ENCODE measurements at places on chromosomes 7 and 10.

DNA sequence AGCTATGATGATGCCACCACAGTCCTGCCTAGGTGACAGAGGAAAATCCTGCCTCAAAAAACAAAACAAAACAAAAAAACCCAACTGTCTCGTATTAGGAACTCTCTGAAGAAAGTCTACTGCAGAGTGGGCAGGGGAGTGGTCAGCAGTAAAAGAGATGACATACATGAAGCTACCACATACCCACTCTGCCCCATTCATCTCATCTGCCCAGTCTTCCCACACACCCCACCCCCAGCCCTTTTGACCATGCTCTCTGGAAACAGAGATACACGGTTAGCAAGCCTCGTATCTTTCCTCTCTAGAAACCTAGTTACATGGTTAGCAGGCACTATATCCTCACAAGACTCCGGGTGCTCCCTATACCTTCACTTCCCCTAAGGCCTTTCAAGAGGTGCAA, 8.3 kb downstream of the SLC37A3 start:
- no peak for DNase-seq

GRCh38 chr10:113213035-113213434, 263.0 kb downstream of the TCF7L2 start:
- DNase-seq = no peak

DNA sequence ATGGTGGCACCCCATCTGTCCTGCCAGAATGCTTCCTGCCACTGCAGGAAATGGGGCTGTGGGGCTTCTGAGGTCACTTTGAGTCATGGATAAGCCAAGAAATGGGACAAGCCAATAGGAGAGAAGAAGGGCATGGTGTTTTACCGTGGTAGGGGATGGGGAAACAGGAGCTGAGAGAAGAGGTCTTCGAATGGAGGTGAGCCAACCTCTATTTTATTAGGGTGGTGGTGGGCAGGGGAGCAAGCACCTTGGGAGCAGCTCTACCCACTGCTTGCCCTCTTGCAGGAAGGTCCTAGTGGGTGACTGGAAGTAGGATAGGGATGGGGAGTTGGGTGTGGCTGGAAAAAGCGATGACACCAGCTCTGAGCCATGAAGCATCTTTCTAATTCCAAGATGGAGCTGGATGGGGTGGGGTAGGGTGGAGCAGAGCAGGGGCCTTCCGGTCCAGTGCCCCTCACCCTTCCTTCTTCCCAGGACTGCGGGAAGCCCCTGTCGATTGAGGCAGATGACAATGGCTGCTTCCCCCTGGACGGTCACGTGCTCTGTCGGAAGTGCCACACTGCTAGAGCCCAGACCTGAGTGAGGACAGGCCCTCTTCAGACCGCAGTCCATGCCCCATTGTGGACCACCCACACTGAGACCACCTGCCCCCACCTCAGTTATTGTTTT, 9.1 kb downstream of the ZYX start:
- DNase-seq = no peak

GRCh38 chr10:75253281-75254220, 17.8 kb upstream of the COMTD1 start:
- DNase-seq = no peak

GRCh38 chr7:9937944-9938631, 1035.6 kb upstream of the PHF14 start:
- no peak for DNase-seq

- DNase-seq = no peak
Measured at GRCh38 chr10:22648547-22648961, 65.8 kb downstream of the PIP4K2A start.

GRCh38 chr7:23685731-23686130, 5.7 kb downstream of the FAM221A start:
- DNase-seq = no peak

DNA sequence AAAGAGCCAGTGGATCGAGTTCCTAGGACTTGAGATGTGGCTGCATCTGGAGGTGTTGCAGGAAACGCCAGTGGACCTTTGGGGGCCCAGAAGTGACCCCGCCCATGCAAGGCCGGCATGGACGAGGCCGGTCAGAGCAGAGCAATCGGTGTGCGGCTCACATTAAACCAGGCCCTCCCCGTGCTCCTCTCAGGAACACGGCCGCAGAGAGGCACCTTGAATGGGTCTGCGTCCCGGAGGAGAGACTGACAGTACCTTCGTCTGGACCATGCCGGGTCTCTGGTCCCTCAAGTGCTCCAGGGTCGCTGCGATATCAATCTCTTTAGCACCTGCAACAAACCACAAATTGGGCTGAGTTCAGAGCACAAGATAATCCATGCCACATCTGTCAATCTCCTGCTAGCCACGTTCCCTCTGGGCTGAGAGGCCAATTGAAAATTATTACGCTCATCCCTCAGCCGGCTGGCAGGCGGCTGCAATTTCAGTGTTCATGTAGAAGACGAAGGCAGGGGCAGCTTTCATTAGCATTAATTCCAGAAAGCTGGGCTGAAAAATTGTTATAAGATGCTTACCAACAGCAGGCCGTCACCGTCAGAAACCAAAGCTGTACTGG, 212.0 kb downstream of the DNAJB6 start:
- DNase-seq = no peak

DNA sequence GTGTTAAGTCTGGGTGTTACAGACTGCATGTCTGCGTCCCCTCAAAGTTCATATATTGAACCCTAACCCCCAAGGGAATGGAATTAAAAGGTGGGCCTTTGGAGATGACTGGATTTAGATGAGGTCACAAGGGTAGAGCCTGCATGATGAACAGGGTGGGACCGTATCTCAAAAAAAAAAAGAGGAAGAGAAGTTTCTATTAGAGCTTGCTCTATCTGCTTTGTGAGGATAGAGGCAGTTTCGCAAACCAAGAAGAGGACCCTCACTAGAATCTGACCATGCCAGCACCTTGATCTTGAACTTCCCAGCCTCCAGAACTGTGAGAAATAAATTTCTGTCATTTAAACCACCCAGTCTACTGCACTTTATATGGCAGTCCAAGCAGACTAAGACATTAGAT, 1.4 kb downstream of the KIN start:
- no peak for DNase-seq

DNA sequence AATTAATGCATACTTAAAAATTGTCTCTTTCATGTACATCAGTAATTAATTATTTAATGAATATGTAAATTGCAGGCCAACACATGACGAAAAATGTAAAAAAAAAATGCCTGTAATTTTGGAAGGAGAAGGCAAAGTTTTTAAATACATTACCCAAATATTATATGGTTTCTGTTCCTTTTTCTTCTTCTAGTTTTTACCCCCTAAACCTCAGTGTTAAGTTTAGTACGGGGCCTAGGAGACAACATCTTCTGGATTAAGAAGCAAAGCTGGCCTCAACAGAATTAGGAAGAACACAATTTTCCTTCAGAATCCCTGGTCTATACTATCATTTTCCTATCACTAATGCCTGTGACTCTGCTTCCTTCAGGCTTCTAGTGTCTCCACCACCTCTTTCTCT, 459.3 kb upstream of the NRP1 start:
- DNase-seq = no peak

DNA sequence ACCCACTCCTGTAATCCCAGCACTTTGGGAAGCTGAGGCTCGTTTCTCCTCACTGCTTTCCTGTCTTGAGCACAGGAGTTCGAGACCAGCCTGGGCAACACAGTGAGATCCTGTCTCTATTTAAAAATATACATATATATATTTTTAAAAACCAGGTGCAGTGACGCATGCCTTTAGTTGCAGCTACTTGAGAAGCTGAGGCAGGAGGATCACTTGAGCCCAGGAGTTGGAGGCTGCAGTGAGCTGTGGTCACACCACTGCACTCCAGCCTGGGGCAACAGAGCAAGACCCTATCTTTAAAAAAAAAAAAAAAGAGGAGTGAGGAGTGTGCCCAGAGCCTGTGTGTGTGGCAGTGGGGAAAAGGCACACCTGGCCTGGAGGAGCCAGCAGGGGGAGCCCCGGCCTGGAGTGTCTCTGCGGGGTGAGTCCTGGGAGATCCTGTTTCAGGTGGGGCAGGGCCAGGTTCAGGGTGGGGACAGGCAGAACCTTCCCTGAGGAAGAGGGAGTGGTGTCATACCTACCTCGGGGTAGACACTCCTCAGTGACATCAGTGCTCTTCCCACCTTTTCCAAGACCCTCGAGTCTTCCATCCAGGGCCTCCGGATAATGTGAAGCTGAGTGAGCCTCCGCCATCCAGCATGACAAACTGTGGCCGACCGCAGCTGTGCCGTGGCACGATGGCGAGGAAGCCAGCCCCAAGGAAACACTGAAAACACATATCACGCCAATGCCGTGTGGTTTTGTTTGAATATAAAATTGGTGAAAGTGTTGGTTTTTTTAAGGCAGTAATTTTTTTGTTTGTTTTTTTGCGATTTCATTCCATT, 9.0 kb upstream of the ARPC1B start:
- DNase-seq = peak; percentile 25

- DNase-seq = no peak
Measured at GRCh38 chr10:29411666-29412315, 122.9 kb downstream of the LYZL1 start.

- no peak for DNase-seq
Measured at GRCh38 chr10:75883081-75884072, 452.0 kb downstream of the LRMDA start.

- no peak for DNase-seq
Measured at GRCh38 chr7:149238051-149238450, 1.4 kb upstream of the ZNF212 start.

DNA sequence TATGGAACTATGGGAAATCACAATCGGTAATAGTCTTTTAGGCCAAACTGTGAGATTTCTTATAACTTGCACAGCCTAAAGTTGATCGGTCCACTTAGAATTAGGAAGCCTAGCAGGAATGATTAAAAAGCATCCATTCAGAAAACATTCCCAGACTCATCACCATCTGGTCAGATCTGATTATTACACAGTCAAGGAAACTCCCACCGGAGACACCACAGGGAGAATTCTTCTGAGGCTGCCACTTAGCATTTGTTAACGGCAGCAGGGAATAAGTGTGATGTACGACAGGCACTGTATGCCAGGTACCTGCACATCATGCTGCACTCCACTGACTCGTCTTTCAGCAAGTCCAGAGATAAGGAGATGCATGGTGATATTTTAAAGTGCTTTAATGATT, 227.6 kb upstream of the STEAP1 start:
- no peak for DNase-seq

GRCh38 chr10:127034034-127034633, 128.9 kb downstream of the DOCK1 start:
- no peak for DNase-seq

DNA sequence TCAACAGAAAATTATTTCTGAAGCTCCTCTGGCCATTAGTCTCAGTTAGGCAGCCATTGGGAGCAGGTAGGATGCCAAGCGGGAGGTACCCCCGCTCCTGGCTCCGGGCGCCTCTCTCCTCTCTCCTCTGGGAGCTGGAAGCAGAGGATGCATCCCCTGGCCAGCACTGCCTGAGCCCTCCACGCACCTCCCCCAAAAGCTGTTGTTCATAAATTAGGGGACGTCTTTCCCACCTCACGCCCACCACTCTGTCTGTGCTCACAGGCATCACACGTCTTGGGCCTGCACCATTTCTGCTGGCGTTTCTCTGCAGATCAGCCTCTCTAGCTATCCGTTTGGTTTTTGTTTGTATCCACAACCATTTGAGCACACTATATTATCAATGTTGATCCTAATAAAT, 609.0 kb upstream of the FOXK1 start:
- no peak for DNase-seq

DNA sequence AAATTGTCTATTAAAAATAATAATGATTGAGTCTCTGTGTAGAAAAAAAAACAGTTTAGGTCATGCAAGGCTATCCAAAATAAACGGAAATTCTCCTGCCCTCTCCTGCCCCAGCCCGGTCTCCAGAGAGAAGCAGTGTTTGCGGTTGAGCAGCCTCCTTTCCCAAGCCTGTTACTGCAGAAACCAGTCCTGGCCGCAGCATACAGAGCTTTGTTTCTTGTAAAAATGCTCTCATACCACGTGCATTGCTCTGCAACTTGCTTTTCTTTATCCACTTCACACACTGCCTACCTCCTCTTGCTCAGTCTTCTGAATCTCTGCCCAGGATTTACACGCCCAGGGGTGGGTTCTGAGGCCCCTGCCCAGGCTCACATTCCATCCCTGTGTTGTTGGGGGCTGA, 34.4 kb upstream of the CUL1 start:
- no peak for DNase-seq

DNA sequence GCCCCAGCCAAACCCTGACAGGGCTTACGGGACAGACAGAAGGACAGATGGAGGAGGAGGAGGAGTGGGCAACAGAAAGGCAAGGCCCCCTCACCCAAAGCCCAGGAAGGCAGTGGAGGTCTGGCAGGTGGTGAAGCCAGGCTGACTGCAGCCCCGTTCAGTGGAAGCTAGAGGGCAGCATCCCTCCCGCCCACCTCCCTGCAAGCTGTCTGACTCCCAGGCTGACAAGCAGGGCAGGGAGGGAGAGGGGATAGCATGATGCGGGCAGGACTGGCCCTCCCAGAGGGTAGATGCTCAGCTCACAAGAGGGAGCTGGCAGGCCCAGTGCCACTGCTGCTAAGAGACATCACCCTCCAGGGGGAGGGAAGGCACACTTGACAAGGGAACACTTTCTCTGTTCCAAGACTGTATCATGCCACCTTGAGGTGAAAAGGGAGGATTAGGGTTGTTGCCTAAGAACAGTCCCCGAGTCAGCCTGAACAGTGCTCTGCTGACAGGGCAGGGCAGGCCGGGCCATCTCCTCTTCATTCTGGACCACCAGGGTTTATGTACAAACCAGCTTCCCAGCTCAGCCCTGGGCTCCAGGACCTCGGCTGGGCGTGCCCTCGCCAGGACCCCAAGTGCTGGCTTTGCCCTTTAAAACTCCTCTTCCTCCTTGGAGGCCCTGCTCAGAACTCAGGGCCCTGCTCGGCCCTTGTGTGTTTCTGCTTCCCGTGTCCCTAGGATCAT, 61.8 kb downstream of the RASGEF1A start:
- peak; percentile 80 for DNase-seq

- peak; percentile 79 for DNase-seq
Measured at GRCh38 chr7:21084286-21084685, 297.6 kb upstream of the SP8 start.
